ENCODE measurements at places on chromosomes 11 and 22.

DNA sequence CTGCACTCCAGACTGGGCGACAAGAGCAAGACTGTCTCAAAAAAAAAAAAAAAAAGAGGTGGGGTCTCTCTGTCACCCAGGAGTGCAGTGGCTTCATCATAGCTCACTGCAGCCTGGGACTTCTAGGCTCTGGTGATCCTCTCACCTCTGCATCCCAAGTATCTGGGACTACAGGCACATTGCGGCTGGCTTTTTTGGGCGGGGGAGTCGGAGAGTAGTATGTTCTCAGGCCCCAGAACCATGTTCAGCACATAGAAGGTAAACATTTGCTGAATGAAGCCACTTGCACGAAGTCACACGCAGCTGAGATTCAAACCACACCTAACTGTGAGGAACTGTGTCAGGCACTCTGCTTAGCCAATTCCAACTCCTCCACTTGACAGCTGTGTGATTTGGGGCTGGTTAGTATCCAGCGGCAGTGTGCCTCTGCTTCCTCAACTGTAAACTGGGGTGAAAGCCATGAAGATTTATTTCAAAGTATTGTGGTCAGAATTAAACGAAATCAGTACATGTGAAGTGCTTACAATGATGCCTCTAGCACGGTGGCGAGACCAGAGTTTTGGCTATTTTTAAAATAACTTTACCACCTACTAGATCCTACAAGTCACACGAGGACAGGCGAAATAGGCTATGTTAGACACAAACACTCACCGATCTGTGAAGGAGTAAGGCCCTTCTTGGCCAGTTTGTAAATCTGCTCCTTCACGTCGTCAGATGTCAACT lies 789 bp downstream of the RPS13 start:
- ATAC-seq, result no peak

- ATAC-seq, result peak; percentile 96
Observed at GRCh38 chr22:40519284-40519947, 117.1 kb downstream of the MRTFA start.

DNA sequence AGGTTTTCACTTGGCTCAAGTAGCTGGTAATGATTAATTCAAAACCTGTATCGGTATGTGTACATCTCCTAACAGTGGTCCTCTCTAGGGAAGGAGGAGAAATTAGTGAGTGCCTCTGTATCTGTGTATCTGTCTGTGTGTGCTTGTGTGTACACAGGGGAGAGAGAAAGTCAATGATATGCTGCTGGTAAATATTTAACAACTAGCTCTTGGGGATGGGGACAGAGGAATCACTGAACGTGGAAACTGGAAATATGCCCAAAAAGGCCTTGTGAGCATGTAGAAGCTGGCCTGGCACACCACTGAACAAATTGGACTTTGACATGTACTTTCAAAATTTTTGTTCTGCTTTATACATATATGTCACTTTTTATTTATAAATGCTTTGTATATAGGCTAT lies 214.0 kb upstream of the SYN3 start:
- no peak for ATAC-seq

GRCh38 chr11:112289588-112290492 lies 29.2 kb upstream of the PLET1 start:
- ATAC-seq, result peak; percentile 87

DNA sequence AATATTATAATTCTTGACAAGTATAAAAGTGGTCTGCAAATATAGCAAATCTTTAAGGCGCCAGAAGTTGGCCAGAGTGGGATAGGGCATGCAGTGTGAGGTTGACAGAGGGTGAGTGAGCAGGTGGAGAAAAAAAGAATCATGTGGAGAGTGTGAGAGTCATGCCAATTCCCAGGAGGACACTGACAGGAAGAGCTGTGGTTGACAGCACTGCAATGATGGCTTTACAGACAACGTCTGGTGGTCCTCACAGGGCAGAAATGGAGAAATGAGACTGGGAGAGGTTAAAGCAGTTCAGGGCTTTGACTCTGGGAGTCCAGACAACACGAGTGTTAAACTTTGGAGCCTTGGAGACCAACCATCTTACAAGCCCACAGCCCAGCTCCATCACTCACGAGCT lies 34.9 kb downstream of the SERPIND1 start:
- no peak for ATAC-seq

GRCh38 chr11:31687256-31687655 lies 123.9 kb downstream of the PAX6 start:
- ATAC-seq, result no peak

GRCh38 chr22:39996732-39997131 lies 2.0 kb downstream of the FAM83F start:
- no peak for ATAC-seq

DNA sequence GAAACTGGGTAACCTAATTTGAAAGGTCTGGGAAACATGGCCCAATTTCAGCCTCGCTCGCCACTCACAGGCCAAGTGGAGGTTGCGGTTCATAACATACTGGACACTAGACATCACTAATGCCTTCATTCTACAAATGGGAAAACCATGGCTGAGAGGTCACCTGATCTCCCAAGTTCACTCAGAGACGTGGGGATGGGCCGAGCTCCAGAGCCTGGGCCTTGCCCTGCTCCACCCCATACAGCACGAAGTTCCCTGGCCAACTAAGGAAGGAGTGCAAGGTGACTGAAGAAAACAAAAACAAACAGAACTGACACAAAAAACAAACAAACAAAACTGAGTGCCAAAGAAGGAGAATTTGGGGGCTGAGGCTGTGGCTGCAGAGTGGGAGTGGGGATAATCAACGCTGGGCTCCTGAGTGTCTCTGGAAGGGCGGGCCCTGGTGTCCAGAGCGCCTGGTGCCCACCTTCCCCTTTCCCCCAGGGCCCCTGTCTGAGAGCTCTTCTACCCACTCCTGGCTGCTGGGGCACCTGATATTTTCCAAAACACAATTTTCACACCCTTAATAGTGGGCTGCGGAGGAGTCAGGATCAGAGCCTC lies 46.5 kb upstream of the ADA2 start:
- no peak for ATAC-seq

DNA sequence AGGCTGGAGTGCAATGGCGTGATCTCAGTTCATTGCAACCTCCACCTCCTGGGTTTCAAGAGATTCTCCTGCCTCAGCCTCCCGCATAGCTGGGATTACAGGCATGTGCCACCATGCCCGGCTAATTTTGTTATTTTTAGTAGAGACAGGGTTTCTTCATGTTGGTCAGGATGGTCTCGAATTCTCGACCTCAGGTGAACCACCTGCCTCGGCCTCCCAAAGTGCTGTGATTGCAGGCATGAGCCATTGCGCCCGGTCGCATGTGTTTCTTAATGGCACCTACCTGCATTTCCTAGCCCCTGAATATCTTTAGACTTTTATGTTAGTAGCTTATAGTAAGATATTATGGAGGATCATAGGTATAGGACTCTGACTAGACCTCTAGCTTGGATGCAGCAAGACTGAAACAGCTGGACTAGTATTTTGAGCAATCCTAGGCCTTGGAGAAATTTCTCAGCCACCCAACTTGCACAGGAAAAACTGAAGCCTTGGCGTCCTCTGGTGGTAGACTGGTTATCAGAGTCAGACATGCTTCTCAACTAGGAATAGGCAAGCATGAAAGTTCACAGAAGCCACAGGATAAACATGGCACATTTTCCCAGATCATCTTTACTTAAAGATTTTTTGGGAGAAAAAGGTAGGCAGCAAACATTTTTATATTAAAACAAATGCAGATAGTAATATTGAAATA lies 22.7 kb upstream of the C1QTNF4 start:
- no peak for ATAC-seq

DNA sequence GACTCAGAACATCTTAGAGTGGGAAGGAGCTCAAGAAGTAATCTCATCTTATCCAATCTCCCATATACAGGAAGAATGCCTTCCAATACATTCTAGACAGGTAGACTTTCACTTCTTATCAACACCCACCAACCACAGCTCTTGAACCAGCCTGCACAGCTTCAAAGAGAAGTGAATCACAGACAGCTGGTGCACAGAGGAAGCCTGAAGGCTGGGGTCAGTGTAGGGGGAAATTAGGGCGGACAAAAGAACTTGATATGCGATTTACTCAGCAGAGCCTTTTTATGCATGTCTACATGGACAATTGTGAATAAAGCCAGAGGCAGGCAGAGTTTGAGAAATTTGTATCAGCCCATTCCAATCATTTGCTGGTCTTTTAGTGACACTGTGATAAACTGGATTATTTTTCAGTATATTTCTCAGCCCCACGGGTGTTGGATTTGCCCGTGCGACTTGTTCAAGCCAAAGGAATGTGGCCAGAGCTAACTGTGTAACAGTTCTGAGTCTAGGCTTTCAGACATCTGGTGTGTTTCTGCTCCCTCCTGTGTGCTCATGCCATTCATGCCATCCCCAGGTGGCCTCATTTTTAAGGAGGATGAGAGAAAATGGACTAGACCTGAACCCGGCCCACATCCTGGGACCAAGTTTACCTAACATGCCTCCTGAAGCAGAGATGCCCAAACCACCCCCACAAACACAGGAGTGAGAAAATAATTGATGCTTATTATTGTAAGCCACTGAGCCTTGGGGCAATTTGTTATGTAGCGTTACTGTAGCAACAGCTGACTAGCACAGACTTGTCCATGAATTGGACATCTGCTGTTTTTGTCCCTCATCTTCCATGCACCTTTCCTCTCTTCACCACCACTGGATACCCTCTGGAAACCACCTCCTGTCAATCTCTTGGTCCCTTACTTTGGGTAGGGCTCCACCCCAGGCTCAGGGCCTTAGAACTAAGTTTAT lies 137.5 kb upstream of the HSD17B12 start:
- ATAC-seq, result no peak

DNA sequence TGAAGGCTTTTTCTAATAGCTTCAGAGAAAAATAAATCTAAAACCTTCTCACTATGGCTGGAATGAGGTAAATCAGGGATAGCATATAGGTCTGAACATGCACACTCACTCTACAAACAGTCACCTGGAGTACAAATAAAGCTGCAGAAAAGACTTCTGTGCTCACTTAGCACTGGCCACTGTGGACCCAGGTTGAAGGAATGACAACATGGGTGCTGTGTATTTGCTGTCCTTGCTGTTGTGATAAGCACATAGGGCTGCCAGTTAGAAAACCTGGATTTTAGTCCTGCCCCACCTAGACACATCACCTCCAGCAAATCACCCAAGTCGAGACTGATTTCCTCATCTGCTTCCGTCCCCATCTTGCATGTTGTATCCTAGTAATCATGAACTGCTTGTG lies 51.2 kb downstream of the FZD4 start:
- no peak for ATAC-seq

- ATAC-seq, result no peak
Observed at GRCh38 chr11:120950880-120951279, 73.0 kb upstream of the TBCEL start.

GRCh38 chr11:20790622-20791021 lies 121.2 kb downstream of the NELL1 start:
- ATAC-seq, result no peak

- no peak for ATAC-seq
Observed at GRCh38 chr11:45260071-45260470, 26.1 kb downstream of the SYT13 start.

DNA sequence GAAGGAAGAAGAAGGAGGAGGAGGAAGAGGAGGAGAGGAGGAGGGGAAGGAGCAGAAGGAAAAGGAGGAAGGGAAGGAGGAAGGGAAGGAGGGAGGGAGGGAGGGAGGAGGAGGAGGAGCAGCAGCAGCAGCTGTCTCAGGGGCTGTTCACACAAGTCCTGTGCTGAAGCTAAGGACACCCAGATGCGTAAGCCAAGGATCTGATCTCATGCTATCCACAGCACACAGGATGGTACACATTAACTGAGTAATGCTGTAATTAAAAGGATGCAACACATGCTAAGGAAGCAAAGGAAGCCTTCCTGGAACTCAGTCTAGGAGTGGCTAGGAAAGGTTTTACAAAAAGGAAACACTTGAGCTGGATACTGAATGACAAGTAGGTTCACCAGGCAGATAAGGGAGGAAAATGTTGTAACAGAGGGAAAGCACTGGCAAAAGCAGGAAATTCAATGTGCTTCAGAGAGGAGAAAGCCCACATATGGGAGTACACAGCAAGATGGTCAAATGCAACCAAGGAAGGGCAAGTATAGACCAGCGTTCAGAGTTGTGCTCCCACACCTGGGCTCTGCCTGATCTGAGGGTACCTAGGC lies 32.0 kb downstream of the TRIM66 start:
- ATAC-seq, result no peak

Measured in activated CD4-positive, CD25-positive, alpha-beta regulatory T cell treated with anti-CD3 and anti-CD28 coated beads, Interleukin-2, amount 50 U/mL, for 24 hours (primary cell).